ENCODE measurements at places on chromosomes 16 and 17. TPM values are rescaled to one million over a fixed set of nuclear protein-coding genes. Genes with fewer than 3 reads are reported as not detected.

The NPIPB12 gene
- 33.0 TPM for total RNA-seq

The PRSS33 gene
- total RNA-seq, result not detected

The CD300LB gene
- total RNA-seq, result not detected

The GALR2 gene
- total RNA-seq, result 2.0 TPM

The QRICH2 gene
- 1.5 TPM for total RNA-seq

The TMEM106A gene
- total RNA-seq, result 0.80 TPM
